Urinary bladder (tissue), 4 donors: ENCODE measurements at places on chromosomes 3 and 15. TPM values are rescaled to one million over a fixed set of nuclear protein-coding genes. Genes with fewer than 3 reads are reported as not detected.

DNA sequence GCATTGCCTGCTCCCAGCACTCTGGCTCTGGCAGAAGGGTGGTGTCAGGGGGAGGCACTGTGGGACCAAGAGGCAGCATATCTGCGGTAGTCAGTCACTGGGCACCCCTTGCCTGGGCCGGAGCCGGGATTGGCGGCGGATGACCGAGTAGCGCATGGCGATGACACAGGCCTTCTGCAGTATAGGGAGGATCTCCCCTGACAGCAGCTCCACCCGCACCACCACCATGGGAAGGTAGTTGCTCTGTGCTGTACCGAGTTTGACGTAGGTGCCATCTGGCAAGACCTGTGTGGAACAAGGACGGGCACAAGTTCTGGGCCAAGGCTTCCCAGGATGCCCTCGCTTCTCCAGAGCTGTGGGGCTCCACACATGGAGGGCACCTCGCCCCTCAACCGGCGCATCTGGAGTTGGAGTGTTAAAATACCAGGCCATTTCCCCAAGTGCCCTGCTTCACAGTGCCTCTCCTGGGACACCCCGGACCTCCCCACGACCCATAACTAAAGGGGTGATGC is 6.6 kb downstream of the ACOX2 start:
- no peak for DNase-seq

- no peak for DNase-seq
Observed at GRCh38 chr3:131396170-131396569, 14.6 kb downstream of the NUDT16 start.

DNA sequence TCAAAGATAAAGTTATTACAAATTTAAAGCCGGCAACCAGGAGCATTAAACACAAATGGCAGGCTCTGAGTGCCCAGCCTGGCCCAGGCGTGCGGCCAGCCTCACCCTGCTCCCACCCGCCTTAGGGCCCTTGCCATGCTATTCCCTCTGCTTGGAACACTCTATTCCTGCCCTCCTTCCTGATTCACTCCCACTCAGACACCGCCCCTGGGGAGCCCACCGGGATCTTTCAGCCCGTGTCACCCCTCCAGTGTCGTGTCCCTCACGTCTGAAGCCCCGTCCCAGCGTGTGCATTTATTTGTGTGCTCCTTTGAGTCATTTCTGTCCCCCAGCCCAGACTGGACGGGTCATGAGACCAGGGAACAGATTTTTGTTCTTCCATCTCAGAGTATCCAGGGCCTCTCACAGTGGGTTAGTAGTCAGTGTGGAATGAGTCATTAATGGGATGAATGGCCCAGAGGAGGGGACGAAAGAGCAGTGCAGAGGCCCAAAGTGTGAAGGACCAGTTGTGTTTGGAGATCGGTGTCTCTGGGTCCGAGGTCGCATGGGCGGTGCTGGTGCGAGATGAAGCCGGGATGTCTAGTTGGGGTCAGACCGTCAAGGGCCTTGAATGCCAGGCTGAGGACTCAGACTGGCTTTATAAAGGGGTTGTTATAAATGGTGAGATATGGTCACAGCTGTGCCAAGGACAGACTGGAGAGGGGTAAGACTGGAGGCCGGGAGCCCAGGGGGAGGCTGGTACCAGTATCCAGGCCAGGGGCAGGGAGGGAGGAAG is 58.9 kb upstream of the SLC6A6 start:
- no peak for DNase-seq

DNA sequence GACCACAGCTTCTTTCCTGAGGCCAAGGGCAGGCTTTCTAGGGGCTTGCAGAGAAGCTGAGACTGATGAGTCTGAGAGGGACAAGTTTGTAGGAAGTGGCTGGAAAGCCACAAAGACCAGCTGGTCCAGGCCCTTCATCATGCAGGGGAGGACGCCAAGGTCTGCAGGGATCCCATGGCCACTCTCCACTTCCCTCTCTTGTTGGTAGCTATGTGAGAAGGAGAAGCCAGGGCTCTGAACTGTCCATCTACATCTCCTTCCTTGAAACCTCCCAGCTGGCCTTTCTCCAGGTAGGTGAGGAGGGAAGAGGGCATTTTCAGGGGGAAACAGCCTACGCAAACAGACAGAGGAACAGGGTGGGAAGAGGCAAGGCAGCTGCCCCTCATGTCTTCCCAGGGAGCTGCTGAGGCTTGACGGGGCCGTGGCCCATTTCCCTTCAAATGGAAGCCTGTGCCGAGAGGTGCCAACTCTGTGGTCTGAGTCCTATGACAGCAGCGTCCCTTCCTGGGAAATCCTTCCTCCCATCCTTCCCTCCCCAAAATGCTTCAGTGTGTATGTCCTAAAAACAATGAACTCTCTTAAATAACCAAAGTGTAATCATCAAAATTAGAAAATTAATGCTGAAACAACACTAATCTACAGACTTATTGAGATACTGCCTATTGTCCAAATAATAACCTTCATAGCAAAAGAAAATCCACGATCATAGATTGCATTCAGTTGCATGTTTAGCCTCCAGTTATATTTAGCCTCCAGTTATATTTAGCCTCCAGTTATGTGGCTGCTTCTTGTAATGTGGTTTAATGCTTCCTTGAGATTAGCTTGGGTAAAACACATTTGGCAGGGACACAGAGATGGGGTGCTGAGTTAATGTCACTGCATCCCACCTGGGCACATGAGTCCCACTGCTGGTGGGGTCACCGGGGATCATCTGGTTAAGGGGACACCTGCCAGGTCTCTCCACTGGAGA is 36.0 kb downstream of the GNB5 start:
- no peak for DNase-seq

GRCh38 chr15:53716909-53717876 is 42.3 kb downstream of the WDR72 start:
- DNase-seq, result no peak

DNA sequence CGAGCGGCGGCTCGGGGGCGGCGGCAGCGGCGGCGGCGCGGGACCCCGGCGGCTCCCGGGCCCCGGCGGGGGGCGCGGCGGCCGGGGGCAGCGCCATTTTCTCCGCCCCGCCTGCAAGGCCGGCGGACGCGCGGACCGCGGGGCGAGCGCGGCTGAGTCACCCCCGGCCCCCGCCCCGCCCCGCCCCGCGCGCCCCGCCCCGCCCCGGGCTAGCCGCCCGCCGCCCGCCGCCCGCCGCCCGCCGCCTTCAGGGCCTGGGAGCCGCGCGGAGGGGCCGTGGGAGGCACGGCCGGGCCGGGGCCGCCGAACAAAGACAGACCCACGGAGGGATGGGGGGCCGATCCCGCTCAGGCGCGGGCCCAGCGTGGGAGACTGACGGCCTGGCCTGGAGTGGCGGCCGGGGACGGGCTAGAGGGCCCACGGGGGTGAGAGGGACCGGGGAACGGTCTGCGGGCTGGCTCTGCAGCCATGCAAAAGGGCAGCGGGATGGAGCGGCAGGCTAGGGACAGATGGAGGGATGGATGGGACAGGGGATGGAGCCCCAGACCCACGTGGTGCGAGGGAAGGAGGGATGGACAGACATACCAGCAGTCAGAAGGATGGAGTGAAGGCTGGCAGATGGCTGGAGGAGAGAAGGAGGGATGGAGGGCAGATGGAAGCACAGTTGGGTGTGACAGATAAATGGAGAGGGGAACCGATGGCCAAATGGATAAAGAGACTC is at the start of gene EIF4E3:
TSS of gene EIF4E3 (minus strand) at position 132 of the 721 bp plus-strand sequence. CDS start at position 97, 35 bp downstream.
- DNase-seq, result no peak

- DNase-seq, result no peak
Observed at GRCh38 chr15:100200287-100200880, 141.4 kb downstream of the ADAMTS17 start.

DNA sequence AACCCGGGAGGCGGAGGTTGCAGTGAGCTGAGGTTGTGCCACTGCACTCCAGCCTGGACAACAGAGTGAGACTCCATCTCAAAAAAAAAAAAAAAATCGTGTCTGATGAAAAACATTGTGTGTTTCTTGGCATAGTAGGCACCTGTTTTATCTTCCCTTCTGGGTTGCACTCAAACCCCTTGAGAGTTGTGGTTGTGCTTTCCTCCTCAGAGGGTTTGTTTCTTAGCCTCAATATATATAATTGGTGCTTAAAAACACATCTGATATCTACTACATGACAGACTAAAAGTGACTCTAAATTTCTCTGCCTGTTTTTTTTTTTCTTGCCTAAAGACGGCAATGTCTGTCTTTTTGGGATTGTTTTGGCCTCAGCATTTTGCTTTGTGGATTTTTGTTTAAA is 7.6 kb downstream of the NR1D2 start:
- DNase-seq, result no peak

GRCh38 chr3:3851621-3852323 is 52.5 kb downstream of the LRRN1 start:
- DNase-seq, result no peak

DNA sequence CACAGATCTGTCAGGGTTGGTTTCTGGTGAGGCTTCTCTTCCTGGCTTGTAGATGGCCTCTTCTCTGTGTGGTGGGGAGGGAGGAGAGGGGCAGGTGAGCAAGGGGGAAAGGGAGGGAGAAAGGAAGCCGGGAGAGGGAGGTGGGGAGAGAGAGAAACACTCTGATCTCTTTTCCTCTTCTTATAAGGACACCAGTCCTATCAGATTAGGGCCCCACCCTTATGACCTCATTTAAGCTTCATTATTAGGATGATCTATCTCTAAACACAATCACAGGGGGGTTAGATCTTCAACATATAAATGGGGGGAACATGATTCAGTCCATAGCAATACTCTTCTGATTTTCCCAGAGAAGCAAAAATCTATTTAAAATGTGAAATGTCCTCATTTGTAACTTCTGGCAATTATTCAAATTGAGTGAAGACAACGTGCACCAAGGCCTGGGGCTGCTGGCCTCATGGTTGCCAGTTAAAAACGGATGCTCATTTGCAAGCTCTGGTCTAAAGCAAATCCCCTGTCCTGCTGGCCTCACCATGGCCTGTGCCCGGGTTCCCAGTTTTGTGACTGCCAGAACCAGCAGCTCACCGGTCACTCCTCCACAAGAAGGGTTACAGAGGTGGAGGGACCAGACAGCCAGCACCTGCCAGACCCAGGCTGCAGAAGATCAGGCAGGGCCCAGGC is 8.3 kb downstream of the POMGNT2 start:
- DNase-seq, result no peak

- no peak for DNase-seq
Observed at GRCh38 chr15:89400116-89400781, 65.6 kb upstream of the POLG start.

- DNase-seq, result no peak
Observed at GRCh38 chr3:60399292-60399691, 852.0 kb downstream of the FHIT start.

DNA sequence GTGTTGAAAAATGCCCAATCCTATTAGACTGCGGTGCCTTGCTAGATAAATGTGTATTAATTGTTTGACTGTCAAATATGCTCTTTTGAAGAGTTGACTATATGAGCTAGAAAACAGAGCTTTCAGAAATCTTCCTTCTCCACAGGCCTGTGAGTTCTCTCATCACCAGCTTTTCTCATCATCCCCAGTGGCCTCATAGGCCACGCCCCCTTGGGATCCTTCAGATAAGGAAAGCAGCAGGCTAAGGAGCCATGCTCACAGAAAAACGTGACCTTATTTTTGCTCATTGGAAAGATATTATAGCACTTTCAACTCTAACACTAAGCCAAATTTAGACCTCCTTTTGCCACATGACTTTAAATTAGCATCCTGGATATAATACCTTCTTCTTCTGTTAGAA is 514.4 kb upstream of the ARRDC4 start:
- no peak for DNase-seq

DNA sequence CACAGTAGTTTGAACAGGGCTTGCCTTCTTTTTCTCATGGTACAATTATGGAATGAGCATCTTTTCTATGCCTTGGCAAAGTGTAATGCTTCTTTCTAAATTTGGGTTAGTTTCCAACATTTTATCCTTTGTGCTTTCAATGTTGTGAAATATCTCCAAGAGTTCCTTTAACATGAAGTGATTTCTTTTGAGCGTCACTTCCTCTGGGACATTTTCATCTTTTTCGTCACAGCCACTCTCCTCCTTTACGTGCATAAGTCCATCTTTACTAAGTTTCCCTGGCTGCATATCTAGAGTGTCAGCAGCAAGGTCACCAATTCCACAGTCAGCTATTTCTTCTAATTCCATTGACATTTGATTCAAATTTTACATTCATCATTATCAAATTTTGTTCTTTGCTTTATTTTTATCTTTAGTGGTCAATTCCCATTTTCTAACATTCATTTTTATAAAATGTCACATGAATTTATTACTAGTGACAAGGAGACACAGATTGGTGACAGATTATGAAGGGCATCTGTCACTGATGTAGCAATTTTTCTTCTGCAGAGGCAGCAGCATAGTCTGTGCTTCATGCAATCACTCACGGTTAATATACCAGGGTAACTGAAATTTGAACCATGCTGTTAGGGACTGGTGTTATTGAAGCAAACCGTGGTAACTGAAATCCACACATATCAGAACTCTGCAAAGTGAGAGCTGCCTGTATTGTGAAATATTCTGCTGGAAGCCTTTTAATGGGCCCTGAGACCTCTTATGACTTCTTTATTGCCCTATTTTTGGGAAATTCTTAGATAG is 126.5 kb upstream of the THBS1 start:
- no peak for DNase-seq

DNA sequence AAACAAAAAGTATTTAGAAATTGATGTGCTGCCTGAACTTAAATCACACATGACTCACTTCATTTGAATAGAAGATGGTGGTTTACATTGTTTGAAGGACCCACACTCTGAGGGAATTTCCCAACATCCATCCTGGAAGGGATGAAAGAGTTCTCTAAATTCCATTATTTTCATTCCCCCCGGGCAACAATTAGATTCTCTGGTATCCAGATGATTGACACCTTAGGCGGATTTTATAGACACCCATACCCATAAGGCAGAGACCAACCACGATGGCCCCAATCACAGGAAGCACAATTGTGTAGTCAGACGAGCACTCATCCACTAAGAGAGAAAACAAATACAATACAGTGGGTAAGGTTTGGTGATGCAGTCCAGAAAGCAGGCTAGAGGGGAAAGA is 24.6 kb upstream of the MCCC1 start:
- DNase-seq, result no peak

GRCh38 chr15:62940755-62941361 is 101.7 kb upstream of the TPM1 start:
- no peak for DNase-seq

GRCh38 chr3:105527535-105527934 is 160.8 kb downstream of the ALCAM start:
- no peak for DNase-seq

- no peak for DNase-seq
Observed at GRCh38 chr3:128763967-128764366, 38.0 kb downstream of the RAB7A start.

The IGF2BP2 gene
- 6.8 TPM for polyA plus RNA-seq

The GPR171 gene
- polyA plus RNA-seq, result 1.5 TPM

The XCR1 gene
- 0.77 TPM for polyA plus RNA-seq

The SLC38A3 gene
- 0.14 TPM for polyA plus RNA-seq

The KNG1 gene
- 0.37 TPM for polyA plus RNA-seq

The SPTBN5 gene
- 2.0 TPM for polyA plus RNA-seq

The FOXB1 gene
- 0.03 TPM for polyA plus RNA-seq

The PYGO1 gene
- 4.9 TPM for polyA plus RNA-seq

The CYP1A1 gene
- 7.3 TPM for polyA plus RNA-seq

The HDDC3 gene
- 9.7 TPM for polyA plus RNA-seq

The LRRC49 gene
- polyA plus RNA-seq, result 6.5 TPM

The CYP1A2 gene
- polyA plus RNA-seq, result not detected

The SAMD7 gene
- not detected for polyA plus RNA-seq

The FANCI gene
- 4.3 TPM for polyA plus RNA-seq

The IGSF10 gene
- 9.8 TPM for polyA plus RNA-seq

The GCNT3 gene
- 0.04 TPM for polyA plus RNA-seq

The GPR27 gene
- 3.3 TPM for polyA plus RNA-seq

The CP gene
- polyA plus RNA-seq, result 12.7 TPM

The APOD gene
- 395 TPM for polyA plus RNA-seq

The ACTC1 gene
- 1,546 TPM for polyA plus RNA-seq
